GM13976 (cell line): ENCODE measurements at places on chromosomes 5 and 9.

GRCh38 chr5:13516195-13516594 lies 428.3 kb downstream of the DNAH5 start:
- no peak for DNase-seq

DNA sequence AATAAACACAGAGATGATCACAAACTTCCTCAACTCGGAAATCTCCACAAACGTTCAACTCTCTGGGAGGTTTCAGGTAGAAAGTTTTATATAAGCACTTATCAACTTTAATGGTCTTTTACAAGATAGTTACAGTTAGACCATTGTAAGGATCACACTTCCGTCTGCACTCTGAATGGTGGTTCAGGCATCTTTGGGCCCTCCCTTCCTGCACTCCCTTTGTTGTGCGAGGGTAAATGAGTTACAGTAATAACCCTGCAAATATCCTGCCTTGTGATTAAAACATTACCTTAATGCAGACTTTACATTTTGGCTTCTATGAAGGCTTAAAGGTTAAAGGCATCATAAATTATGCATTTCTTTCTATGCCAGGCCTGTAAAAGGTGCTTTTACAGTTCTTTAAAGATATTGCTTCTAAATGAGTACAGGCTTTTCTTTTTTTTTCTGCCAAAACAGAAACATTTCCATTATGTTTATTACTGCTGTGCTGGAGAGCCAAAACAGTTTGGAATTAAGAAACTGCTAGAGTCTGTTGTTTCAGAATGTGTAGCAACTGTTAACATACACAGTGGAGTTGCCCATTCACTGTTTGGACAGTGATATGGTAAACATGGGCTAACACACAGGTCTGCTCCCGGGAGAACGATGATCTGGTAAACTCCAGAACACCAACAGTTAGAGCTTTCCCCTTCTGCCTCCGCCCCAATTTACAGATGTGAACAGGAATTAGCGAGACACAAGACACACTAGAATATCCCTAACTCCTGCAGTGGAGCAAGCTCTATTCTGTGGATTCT lies 1.1 kb downstream of the PRUNE2 start:
- no peak for DNase-seq

- no peak for DNase-seq
These were observed 3.3 kb upstream of the CXXC5 start for GRCh38 chr5:139644646-139645429.

DNA sequence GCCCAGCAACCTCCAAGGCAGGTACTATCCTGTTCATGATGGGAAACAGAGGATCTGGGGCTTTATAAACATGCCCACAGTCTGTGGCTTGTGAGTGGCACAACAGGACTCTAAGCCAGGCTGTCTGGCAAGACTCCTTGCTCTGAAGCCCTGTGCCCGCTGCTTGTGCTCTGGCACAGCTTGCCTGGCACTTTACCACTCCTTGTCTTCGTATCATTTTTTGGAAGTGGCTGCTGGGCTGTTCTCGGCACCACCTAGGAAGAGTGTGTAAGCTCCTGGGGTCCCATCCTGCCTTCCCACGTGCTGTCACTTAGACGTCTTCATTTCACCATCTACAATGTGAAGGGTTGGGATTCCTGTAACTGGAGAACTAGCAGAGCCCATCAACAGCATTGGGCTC lies 59.3 kb upstream of the GLRX start:
- DNase-seq, result no peak

DNA sequence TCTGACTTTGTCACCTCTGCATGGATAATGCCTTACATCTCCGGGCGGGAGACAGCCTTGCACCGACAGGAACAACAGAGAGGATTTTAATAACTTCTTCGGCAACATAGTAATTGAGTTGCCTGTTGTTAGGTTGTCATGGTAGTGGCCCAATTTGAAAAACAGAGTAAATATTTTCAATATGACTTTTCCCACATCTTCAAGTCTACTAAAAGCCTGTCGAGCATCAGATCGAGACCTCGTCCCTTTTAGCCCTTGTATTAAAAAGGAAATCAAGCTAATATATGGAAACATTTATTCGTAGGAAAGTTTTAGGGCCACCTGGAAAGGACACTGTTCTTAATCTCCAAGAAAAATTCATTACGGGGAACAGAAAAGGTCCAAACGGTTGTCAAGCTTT lies 70.8 kb upstream of the FCN2 start:
- DNase-seq, result no peak

- no peak for DNase-seq
These were observed 27.0 kb downstream of the CDKN2A start for GRCh38 chr9:21967169-21967568.

DNA sequence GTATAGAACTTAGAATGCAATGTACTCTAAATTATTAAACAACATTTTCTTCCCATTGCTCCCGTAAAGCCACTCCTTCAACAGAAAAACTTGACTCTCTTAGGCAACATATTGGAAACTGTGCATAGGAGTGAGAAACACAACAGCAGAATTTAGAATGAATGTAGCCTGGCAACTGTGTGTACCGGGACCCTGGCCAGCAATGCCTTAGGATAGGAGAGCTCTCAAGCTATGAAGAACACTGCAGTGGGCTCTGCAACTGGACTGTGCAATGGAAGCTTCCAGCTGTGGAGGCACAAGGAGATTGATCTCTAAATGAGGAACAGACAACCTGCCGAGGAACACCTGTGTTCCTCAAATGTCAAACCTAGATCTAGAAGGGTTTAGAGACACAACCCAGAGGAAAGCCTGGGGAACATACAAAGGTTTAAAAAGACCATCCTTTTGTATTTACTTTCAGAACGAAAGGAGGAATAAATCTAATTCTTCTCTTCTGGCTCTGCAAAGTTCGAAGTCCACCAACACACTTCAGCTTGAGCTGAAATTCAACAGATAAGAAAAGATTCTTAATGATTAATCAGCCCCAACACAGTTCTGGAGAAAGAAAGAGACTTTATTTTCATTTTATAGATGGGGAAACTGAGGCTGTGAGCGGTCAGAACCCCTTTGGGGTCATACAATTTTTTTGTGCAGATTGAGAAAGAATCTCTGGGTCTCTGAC lies 51.5 kb upstream of the ARL15 start:
- no peak for DNase-seq

GRCh38 chr9:93821307-93821703 lies 133.8 kb downstream of the BARX1 start:
- no peak for DNase-seq

- DNase-seq, result no peak
These were observed 187.1 kb upstream of the SPEF2 start for GRCh38 chr5:35430381-35431162.

DNA sequence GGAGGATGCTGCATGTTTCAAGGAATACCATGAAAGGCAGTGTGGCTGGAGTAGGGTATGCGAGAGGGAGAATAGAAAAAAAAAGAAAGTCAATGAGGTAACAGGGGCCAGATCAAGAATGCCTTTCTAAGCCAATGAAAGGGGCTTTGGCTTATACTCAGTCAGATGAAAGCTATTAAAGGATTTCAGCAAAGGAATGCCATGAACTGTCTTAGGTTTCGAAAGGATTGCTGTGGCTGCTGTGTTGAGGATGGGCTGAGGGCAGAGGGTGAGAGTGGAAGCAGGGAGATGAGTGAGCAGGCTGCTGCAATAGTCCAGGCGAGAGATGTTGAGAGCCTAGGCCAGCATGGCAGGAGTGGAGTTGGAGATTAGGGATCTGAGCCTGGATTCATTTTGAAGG lies 135.4 kb upstream of the CKMT2 start:
- DNase-seq, result no peak

GRCh38 chr5:132549576-132549975 lies 6.3 kb upstream of the IL5 start:
- DNase-seq, result no peak

GRCh38 chr5:144187699-144188294 lies 17.1 kb downstream of the KCTD16 start:
- peak; percentile 63 for DNase-seq

DNA sequence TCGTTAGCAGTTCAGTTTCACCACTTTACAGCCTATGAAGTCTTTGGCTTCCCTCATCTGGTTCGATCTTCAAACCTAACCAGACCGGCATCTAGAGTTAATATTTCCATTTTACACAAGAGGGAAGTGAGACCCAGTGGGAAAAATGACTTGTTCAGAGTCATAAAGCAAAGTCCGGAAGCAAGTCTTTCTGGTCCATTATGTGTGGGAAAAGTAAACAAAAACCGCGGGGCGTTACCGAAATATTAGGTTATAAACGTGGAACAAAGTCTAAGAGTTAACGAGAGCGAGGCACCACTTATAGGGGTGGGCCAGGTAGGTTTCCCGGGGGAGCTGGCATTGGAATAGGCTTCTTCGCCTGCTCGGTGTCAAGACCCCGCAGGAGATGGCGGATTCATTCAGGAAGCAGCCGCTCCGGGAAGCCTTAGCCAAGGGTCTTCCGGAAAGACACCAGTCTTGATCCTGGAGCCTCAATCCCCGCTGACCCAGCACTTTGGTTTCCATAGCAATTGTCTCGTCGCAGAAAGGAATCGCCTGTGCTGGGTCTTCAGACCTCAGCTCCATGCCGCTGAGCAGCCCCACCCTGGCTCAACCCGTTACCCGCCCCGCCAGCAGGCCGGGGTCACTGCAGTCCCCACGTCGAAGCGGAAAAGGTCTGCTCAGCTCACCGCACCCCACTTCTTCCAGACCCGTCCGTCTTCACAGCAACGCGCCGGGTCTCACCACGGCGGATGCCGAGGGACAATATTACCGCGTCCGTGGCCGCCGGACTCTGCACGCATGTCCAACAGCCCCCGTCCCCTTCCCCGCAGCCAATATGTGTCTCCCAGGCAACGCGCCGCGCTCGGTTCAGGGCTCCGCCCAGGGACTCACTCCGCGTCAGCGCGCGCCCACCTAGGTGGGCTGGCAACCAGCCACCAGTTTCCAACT lies at the start of gene C5orf52:
C5orf52 (plus strand) TSS at position 872 of the 930 bp plus-strand sequence. CDS start 82 bp downstream, outside the sequence.
- peak; percentile 70 for DNase-seq

DNA sequence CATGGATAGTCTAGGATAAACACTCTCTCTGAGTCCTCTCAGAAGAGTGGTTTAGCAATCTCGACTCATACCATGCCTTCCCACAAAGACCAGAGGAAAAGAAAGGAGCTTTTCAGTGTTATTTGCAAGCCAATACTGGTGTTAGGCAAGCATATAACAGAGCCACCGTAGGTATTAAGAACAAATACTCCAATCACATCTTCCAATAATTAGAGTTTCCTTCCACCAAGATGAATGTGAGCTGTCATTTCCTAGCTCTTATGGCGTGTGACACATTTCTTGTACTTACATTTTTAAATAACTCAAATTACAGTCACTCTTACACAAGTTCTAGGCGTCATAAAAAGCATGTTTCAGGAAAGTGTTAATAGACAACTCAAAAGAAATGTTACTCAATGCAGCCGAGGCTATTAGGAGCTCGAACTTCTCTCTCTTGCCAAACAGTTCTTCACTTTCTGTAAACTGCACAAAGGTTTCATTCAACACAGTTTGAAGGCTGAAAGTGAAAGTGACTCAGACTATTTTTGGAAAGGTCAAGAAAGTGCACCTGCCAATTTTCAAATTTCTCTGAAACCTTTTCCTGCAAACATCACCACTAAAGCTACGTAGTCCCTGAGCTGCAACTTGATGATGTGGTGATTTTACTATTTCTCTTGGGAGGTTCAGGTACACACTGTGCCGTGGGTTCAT lies 153.8 kb downstream of the AUH start:
- DNase-seq, result peak; percentile 71

DNA sequence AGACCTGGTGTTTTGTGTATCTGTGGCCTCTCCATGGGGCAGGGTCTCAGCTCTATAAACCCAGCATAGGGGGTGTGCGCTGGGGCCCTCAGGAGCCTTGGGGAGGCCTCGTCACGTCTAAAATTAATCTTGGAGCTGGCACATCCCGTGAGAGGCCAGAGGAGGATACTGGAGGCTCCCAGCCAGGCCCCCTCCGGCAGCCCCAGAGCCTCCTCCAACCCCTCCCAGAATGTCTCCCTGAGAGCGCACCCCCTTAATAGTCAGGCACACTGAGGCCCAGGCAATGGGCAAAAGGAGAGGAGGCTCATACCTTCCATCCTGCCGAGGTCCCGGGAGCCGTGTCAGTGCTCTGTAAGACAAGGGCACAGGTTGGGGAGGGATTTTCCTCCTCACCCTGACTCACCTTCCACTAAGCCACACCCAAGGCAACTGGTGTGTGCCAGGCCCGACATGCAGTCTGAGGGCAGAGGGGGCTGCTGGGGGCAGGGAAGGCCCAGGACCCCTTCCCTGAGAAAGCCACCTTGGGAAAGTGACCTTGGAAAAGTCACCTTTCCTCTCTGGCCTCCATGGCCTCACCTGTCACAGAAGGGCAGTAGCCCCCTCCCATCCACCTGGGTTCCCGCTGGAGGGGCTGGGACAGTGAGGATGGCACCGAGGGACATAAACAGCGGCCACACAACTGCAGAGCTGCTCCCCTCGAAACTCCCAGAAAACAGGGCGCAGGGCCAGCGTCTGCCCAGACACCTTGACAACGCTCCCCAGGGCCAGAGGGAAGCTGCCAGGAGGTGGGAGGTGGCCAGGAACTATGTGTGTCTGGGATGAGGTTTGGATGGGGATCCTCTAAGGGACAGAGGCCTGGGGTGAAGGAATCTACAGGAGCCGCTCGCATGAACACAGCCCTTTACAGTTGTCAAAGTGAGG lies 2.9 kb downstream of the AK1 start:
- DNase-seq, result no peak

GRCh38 chr5:92890841-92891244 lies 690.2 kb downstream of the NR2F1-AS1 start:
- no peak for DNase-seq

GRCh38 chr9:132702254-132702653 lies 32.0 kb downstream of the GTF3C4 start:
- DNase-seq, result no peak

- DNase-seq, result no peak
These were observed 70.9 kb downstream of the SPRY4 start for GRCh38 chr5:142253938-142254337.

GRCh38 chr9:85392260-85392659 lies 349.5 kb downstream of the AGTPBP1 start:
- DNase-seq, result no peak

GRCh38 chr9:93059715-93060578 lies 1.4 kb downstream of the SUSD3 start:
- no peak for DNase-seq

DNA sequence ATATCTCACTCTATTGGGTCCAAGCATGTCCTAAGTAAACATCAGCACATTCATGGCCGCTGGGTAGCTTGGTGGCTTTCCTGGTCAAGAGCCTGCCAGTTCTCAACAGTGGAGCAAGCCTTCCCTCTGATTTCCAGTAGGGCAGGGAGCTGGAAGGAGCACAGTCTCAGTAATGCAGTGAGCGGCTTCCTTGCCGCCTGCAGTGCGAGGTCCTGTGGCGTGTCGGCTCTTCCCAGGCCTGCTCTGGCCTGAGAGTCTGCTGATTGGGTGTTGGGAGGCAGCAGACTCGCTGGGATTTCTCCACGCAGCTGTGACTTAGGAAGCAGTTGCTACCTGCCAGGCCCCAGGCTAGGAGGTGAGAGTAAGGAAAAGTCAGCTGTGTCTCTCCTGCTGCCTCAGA lies 51.3 kb downstream of the SPTAN1 start:
- DNase-seq, result no peak

DNA sequence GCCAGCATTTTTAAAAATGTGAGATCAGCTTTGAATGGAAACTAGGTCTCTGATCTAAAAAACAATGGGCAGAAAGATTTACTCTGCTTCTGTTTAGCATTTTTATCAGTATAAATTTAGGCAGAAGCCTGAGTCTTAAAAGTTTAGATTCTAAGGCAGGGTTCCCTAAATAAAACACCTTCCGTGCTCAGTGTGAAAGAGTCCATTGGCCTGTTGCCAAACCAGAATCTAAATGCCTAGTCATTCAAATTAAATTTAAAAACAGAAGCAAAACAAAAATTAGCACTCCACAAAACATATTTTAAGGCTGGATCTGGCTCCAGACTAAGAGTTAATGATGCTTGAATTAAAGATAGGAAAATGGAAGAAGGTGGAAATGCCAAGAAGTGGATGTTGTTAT lies 4.5 kb downstream of the TYRP1 start:
- DNase-seq, result no peak

GRCh38 chr9:137034709-137035506 lies 3.0 kb upstream of the FUT7 start:
- peak; percentile 95 for DNase-seq
